ENCODE measurements at places on chromosomes 12 and 14.

- DNase-seq: no peak
Measured at GRCh38 chr12:53502983-53503728, 2.1 kb downstream of the TARBP2 start.

GRCh38 chr12:52494518-52494917, 1.5 kb upstream of the KRT6A start:
- no peak for DNase-seq

- no peak for DNase-seq
Measured at GRCh38 chr14:90302529-90303303, 29.0 kb downstream of the NRDE2 start.

- DNase-seq: no peak
Measured at GRCh38 chr12:26919216-26919555, 18.6 kb downstream of the INTS13 start.
